ENCODE measurements at places on chromosomes 12 and 14. TPM values are rescaled to one million over a fixed set of nuclear protein-coding genes. Genes with fewer than 3 reads are reported as not detected.

DNA sequence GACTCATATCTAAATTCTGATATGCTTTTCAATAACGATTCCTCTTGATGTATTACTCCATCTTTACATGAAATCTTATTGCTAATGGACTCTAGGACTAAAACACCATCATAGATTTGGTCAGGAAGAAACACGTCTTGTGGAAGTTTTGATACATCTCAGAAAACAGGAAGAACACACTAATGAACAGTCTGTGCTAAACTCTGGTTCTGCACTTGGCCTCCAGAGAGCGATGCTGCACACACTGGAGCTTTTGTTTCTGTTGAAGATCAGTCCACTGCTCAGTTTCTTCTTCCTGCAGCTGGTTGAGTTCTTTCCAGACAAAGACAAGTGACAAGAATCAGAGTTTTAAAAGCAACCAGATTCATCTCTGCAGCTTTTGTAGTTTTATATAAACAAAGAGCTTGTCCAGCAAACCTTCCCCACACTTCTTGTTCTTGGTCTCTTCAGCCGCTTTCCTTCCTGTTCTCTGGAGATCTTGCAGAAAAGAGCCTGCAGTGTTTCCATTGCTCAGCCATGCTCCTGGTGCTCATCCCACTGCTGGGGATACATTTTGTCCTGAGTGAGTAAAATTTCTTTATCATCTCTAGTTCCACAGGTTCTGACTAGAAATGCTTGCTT is 229.1 kb upstream of the OR4E1 start:
- DNase-seq = peak; percentile 42

DNA sequence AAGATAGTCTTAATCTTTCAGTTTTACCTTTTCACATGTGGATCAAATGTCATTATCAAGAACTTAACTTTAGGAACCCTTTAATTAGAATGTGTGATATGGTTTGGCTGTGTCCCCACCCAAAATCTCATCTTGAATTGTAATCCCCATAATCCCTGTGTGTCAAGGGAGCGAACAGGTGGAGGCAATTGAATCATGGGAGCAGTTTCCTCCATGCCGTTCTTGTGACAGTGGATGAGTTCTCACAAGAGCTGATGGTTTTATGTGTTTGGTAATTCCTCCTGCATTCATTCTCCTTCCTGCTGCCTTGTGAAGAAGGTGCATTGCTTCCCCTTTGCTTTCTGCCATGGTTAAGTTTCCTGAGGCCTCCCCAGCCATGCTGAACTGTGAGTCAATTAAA is 160.6 kb downstream of the MON2 start:
- DNase-seq = no peak

- DNase-seq = no peak
Observed at GRCh38 chr12:14416658-14417057, 51.2 kb downstream of the ATF7IP start.

DNA sequence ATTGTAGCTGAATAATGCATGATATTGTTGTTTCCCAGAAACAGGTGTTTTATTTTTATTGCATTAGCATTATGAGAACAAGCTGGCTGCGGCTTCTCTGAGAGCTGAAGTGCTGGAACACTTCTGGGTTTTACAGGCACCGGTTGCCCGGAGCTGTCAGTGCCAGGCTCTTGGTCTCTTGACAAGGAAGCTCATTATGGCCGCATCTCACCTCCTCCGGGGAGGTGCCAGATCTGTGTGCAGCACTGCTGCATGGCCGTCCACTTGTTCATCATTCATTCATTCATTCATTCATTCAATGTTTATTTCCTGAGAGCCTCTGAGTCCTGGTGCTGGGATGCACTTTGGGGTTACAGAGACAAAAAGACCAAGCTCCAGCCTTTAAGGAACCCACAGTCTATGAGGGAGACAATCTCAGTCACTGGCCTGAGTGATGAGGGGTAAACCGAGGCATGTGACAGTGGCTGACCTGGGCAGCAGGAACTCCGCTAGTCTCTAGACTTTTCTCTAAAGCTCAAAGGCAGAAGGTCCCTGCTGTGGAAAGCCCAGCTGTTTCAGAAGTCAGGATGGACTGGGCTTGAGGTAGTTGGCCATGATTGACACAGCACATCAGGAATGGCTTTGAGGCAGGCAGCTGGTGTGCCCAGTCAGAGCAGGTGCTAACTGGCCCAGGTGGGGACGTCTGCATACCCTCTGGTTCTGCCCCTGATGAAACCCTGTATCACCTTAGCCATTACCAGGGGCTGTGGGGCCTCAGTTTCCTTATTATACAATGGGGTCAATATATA is 181.0 kb downstream of the ADGRD1 start:
- DNase-seq = no peak

GRCh38 chr12:12606781-12607589 is 4.7 kb upstream of the CREBL2 start:
- no peak for DNase-seq

GRCh38 chr12:86741531-86741930 is 485.3 kb upstream of the MGAT4C start:
- no peak for DNase-seq

- no peak for DNase-seq
Observed at GRCh38 chr14:78278464-78279250, 108.5 kb downstream of the NRXN3 start.

- DNase-seq = no peak
Observed at GRCh38 chr14:84006643-84007155, 1523.2 kb upstream of the FLRT2 start.

- DNase-seq = no peak
Observed at GRCh38 chr14:51488569-51489220, 163.0 kb upstream of the FRMD6 start.

DNA sequence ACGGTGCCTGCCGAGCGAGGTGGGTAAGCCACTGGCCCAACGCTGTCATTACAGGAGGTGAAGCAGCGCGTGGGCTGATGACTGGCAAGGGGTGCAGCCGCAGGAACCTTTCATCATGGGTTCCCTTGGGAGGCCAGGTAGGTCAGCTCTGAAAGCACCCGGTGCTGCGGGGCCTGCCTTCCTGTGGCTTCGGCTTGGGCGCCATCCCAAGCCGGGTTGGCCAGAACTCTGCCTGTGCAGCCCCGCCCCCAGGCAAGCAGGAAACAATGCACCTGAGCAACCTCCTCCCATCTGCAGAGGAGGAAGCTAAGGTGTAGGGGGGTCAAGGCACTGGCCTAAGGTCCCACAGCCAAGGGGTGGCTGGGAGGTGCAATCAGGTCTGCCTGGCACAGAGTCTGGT is 20.0 kb upstream of the HHIPL1 start:
- DNase-seq = no peak

DNA sequence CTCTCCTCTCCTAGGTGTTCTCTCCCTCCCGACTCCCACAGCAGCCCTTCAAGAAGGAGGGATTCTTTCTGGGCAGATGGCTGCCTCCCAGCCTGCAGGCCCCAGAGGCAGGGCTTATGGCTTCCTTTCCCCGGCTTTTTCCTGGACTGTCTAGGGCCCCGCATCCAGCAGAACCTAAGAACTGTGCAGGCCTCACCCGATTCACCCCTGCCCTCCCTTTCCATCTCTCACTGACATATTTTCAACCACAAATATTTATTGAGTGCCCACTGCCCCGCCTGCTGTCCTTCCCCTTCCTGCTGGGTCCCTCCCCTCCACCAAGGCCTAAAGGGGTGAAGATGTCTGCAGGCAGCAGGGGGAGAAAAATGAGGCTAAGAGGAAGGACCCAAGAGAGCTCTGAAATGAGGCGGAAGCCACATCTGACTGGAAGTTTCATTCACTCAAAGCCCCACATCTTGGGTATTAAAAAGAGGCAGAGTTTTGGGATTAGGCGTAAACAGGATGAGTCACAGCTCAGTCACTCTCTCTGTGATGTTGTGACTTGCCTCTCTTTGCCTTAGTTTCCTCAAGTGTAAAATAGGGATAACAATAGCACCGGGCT is 2.9 kb downstream of the SCNN1A start:
- peak; percentile 42 for DNase-seq

DNA sequence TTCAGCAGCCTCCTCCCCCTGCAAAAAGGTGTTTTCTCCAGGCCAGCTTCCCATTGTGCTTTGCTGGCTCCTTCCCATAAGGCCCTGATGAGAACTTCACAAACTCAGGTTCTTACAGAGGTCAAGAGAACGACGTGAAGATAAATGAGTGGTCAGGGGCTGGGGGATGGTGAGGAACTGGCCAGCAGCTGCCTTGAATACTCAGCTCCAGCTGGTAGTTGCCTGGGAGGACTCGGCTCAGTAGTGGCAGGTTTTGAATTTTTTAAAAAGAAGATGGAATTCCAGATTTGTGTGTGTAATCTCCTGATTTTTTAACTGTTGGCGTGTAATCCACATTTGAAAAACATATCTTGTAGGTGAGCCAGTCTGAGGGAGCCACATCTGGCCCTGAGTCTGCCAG is 5.9 kb downstream of the DDX55 start:
- no peak for DNase-seq

DNA sequence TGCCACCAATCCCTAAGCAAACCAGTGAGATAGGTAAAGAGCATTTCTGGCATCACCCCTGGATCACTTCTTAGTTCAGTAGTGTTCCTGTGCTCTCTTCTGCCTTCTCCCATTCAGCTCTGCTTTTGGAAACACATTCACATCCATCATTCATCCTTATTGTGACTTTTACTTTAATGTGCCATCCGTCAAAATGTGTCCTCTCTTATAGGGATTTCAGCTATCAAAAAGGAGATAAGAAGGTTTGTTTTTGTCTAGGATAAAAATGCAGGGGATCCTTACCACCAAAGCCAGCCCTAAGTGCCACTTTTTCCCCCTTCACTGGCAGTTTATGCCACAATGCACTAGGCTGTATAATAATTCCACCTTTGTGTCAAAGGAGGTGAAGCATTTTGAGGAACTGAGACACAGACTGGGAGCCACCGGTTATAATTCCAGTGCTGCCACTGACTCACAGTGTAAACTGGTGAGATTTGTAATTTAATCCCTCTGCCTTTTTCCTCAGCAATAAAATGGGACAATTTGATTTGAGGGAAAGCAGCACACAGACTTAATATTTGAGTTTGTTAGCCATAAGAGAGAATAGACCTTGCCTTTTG is 158.6 kb downstream of the PAX9 start:
- no peak for DNase-seq

DNA sequence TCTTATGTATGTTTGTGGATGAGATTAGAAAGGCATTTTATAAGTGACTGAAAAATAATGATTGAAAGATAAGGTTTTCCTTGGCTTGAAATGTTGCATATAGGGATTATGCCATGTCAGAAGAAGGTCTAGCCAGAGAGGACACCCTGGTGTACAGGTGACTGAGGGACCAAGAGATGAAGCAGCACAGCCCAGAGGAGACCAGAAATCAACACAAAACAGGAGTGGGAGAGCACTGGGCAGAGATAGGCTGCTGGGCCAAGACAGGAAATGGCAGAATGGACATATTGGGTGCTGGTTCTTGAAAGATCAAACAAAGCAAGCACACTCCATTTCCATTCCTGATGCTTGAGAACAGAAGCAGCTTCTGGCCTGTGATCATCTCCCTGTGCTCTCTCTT is 24.4 kb upstream of the FRMD6 start:
- DNase-seq = no peak

GRCh38 chr12:111034886-111035577 is 114.7 kb upstream of the MYL2 start:
- no peak for DNase-seq

DNA sequence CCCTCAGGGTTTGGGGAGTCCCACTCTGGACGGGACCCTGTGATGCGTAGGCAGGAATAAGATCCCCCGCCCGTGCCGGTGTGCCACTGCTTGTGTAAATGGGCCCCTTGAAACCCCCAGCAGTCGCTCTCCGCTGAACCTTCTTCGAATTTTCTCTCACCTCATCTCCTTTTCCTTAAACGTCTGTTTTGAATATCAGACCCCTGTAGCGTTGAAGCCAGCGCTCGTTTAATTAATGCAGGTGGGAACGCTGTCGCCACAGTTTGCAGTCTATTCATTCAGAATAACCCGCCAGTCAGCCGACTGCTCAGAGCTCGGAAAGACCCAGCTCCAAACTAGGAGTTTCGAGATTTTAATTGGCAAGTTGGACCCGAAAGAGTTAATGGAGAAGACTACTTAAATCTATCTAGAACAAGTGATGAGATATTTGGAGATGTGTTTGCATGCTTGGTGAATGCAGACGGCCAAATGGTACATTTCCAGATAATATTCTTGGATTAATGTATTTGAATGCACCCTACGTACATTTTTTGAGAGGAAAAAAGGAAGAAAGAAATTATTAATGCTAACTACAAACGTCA is 739 bp upstream of the PPP2R5E start:
- no peak for DNase-seq

- DNase-seq = no peak
Observed at GRCh38 chr12:125742413-125742812, 677.2 kb downstream of the AACS start.

DNA sequence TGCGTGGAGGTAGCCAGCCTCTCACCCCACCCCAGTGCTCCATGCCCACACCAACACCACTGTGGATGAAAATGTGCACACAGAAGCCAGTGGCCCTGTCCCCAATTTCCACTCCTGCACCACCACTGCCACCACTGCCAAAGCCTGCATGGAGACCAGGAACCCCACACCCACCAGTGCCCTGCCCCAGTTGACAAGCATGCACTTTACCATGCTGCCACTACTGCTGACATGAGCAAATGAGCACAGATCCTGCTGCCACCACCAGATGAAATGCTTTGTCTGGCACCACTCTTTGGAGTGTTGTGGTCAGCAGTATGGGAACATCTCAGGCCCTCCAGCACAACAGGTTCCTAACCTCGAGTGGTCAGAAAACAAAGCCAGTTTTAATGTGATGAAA is 104.1 kb downstream of the ATXN7L3B start:
- no peak for DNase-seq

DNA sequence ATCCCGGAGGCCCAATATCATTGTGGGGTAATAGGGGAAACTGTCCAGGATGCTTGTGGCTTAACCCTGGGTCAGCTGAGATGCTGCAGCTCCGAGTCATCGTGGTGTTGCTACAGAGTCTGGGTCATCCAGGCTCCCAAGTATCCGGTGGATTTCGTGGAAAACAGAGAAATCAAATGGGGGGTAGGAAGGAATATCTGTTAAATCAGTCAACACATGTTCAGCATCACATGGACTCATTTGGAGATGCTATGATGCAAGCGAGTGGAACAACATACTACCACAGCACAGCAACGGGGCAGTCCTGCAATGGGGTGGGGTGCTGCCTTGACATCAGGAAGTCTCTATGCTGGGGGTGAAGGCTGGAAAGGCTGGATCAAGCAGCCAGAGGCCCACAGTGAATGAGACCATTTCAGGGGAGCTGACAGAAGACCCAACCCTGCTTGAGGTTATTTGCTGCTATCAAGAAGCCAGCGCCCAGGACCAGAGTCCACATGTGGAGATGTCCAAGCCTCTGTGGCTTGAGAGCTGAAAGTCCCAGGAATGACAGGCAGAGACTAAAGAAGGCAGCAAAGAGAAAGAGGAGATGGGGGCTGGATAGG is 22.9 kb downstream of the VDR start:
- DNase-seq = peak; percentile 50

AQP6 gene
- not detected for total RNA-seq

LUM gene
- total RNA-seq = not detected

A2M gene
- 0.14 TPM for total RNA-seq
